T47D (cell line): ENCODE measurements at places on chromosomes 7 and 10.

GRCh38 chr7:96789914-96790313, 80.3 kb upstream of the SEM1 start:
- no peak for DNase-seq

GRCh38 chr10:86110156-86110786, 256.3 kb downstream of the GRID1 start:
- DNase-seq, result no peak

DNA sequence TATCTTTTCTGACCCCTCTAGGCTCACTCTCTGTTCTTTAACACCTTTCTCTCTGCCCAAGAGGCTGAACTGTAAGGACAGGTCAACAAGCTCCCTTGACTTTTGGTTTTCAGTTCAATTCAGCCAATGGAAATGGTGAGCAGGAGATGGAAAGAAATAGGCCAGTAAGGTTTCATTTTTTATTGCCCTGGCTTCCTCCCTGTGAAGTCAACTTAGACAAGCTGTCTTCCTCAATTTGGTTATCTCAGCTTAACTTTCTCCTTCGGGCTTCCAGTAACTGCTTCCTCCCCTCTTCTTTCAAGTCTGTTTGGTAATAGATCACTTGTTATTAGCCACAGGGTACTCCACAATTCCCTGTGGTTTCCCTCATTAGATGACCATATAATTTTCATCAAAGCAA, 19.7 kb downstream of the LIPK start:
- no peak for DNase-seq

- no peak for DNase-seq
Observed at GRCh38 chr10:90856964-90857634, 740 bp downstream of the HTR7 start.

DNA sequence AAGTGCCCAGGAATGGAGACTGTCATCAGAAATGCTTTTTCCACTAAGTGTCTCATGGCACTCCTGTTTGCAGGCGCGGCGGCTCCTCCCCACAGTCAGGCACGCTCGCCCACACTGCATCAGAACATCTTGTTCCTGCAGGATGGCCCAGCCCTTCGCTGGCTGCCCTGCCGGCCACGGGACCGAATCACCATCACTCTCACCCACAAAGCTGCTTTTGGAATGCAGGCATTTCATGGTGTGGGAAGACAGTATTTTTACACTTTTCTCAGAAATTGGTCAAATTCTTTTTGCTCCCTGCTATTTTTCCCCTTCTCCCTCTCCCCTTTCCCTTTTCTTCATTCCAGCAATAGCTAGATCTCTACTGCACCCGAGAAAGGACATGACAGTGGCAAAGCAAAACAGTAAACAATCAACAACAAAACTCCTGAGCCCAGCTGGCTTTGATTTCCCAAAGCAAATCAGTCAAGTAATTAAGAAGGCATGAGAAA, 176.1 kb upstream of the TNS3 start:
- peak; percentile 38 for DNase-seq

- DNase-seq, result no peak
Observed at GRCh38 chr10:24951201-24952142, 934 bp downstream of the PRTFDC1 start.

GRCh38 chr7:12303495-12303894, 92.4 kb downstream of the TMEM106B start:
- no peak for DNase-seq

GRCh38 chr7:20064181-20064970, 152.8 kb downstream of the MACC1 start:
- DNase-seq, result no peak

DNA sequence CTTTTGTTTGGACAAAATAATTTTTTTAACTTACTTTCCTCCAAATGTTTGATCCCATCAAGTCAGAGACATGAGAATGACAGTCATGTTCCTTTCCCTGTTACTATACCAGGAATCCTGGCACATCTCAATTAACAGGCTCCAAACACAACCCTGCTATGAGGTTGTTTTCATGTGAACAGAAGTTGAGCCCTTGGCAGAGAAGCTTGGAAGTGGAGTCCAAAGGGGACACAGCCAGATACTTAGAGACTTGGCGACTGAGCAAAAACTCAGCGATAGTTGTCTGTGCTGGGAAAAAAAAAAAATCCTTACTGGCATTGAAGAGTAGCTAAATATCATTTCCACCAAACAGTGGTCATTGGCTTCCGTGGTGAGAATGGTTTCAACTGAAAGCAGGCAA, 12.8 kb downstream of the TUBAL3 start:
- DNase-seq, result no peak

- no peak for DNase-seq
Observed at GRCh38 chr10:80580638-80581468, 43.2 kb downstream of the SH2D4B start.
